COLO829 (cell line): ENCODE measurements at places on chromosomes 11 and 22.
A peak's percentile ranks its signal among the peaks of the same experiment; 100 is the strongest.

DNA sequence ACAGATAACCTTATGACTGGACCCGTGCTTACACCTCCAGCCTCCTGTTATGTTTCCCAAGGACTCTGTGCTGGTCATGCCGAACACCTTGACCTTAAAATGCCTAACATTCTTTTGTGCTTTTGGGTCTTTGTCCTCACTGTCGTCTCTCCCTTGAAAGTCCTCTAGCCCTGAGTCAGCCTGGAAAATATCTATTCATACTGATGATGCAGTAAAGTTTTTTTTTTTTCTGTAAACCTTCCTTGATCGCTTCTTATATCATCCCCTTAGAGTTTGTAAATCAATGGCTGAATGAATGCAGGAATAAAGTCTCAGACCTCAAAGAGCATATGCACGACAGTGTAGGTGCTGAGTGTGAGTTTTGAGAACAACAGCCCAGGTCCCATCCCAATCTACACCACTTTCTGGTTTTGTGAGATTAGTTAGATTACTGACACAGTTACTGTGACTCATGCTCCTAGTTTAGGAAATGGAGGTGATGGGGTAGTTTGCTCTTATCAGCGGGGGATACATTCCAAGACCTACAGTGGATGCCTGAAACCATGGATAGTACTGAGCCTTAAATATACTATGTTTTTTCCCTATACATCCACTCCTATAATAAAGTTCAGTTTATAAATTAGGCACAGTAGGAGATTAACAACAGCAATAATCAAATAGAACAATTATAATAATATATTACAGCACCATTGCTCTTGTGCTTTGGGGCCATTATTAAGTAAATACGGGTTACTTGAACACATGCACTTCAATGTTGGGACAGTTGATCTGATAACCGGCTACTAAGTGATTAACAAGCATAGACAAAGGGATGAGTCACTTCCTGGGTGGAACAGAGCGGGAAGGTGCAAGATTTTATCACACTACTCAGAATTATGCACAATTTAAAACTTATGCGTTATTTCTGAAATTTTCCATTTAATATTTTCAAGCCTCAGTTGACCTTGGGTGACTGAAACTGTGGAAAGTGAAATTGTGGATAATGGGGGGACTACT lies 8.6 kb downstream of the TCN1 start:
- DNase-seq: peak; percentile 7

- no peak for DNase-seq
Observed at GRCh38 chr22:43774318-43774915, 37.7 kb downstream of the EFCAB6 start.

DNA sequence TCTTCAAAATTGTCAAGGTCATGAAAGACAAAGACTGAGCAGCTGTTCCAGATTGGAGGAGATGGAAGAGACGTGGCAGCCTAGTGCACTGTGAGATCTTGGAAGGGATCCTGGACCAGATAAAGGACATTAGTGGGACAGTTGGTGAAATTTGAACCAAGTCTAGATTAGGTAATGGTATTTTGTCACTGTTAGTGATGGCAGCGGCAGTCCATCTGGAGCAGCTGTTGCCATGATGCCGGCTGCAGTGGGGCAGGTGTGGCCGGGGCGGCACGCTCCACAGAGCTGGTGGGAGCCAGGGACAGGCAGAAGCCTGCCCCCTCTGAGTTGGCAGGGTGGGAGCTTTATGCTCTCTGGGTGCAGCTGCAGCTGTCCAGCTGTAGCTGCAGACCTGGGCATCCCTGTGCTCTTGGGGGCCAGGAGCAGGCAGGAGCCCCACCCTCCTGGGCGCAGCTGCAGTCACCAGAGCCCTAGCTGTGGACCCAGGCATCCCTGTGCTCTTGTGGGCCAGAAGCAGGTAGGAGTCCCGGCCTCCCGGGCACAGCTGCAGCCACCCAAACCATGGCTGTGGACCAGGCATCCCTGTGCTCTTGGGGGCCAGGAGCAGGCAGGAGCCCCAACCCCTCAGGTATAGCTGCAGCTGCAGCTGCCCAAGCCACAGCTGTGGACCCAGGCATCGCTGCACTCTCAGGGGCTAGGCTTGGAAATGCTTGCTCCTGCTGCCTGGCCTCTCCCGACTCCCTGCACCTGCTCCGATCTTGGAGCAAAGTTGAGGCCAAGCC lies 20.7 kb downstream of the DIXDC1 start:
- DNase-seq: no peak

DNA sequence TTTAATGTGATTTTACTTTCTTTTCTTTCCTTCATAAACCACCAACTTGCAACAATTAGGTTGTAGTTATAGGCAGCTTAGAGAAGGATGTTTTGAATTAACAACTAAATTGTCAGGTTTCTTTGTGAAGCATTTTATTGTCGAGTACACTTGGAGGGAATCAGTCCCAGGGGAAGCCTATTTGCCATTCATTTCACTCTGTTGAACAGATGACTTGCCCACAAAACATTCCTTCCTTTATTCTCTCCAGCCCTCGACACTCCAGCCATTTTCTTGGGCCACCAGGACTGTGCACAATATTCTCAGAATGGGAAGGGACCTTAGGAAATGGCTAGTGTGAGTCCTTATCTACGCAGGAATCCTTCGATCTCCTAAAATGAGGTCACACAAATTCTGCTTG lies 620.6 kb downstream of the SOX6 start:
- no peak for DNase-seq

GRCh38 chr11:109911488-109911887 lies 181.7 kb upstream of the ZC3H12C start:
- no peak for DNase-seq

DNA sequence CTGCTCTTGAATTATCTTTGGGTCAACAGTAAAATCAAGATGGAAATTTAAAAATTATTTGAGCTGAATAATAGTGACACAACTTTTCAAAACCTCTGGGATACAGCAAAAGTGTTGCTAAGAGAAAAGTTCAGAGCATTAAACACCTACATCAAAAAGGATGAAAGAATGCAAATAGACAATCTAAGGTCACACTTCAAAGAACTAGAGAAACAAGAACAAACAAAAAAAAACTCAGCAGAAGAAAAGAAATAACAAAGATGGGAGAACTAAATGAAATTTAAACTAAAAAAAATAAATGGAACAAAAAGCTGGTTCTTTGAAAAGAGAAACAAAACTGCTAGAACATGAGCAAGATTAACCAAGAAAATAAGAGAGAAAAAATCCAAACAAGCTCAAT lies 15.0 kb upstream of the TMEM45B start:
- no peak for DNase-seq

DNA sequence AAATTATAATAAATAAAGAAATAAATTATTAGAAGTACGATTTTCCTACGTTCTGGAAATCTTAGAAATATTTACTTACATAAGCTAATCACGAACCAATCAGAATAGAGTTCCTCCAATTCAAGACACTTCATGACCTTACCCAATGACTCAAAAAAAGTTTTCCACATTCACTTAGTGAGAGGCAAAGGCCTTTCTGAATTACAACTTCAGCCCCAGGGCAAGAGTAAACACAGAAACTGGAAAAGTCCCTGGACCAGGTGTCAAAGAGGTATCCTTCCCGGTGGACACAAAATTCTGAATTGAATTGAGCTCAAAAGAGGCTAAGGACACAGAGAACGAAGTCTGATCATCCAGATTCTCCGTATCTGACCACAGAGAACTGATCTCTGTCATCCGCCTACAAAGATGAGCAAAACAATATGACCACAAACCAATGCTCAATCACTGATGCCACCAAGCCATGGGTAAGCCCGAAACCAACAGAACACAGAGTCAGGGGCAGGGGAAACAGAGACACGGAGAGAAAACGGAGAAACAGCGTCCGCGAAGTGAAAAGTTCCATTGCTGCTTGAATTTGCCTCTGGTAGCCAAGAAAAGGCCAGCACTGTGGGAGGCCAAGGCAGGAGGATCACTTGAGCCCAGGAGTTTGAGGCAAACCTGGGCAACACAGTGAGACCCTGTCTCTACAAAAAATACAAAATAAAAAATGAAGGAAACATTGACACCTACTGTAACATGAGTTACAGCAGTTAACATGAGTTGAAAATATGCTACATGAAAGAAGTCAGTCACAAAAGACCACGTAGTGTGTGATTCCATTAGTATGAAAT lies 6.8 kb downstream of the BID start:
- DNase-seq: no peak

DNA sequence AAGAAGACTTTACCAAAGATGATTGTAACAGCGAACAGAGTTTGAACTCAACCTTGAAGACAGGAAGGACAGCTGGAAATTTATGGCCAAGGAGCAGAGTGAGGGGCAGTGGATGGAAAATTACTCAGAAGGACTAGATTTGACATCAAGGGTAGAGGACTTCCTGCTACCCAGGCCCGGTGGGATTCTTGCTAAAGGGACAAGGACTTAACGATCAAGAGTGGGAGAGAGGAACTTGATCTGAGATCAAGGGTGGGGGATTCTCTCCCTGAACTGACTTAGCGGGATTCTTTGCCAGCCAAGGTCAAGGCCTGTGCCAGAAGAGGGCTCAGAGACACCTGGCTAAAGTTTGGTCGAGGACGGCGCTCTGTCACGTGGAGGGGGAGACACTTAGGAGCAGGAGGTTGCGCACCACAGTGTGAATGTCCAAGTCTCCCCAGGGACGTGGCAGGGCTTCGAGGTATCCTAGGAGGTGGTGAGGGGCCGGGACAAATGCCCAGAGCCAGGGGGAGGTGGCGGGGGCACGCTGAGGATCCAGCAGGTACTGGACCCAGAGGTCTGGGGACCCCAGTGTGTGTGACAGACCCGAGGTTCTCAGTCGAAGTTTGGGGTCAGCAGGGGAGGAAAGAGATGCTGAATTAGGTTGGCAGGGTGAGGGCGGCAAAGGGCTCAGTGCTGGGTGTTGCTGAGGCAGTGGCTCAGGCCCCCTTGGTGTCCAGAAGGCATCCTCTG lies 46.1 kb upstream of the SHISAL1 start:
- DNase-seq: no peak
